Activated CD4-positive, CD25-positive, alpha-beta regulatory T cell treated with anti-CD3 and anti-CD28 coated beads, Interleukin-2, amount 50 U/mL, for 72 hours (primary cell): ENCODE measurements at places on chromosomes 12 and 14.

- no peak for DNase-seq
Measured at GRCh38 chr14:42729681-42730080, 1123.0 kb downstream of the LRFN5 start.

DNA sequence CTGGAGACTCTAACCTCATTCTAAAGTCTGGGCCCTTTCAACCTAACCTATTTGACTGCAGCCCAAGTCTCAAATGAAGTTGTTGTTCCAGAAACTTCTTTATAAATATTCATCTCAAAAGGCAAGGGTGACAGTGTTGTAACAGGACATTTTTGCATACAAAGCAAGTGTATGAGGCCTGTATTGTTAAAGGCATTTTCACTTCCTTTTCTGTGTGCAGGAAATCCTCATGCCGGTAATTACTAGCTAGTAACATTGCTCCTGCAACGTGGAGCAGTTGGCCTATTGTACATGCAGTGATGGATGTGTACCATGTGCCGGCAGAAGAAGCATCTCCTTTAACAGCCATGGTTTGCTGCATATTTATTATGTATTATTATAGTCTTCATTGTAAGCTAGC lies 156.5 kb upstream of the RMST start:
- no peak for DNase-seq

DNA sequence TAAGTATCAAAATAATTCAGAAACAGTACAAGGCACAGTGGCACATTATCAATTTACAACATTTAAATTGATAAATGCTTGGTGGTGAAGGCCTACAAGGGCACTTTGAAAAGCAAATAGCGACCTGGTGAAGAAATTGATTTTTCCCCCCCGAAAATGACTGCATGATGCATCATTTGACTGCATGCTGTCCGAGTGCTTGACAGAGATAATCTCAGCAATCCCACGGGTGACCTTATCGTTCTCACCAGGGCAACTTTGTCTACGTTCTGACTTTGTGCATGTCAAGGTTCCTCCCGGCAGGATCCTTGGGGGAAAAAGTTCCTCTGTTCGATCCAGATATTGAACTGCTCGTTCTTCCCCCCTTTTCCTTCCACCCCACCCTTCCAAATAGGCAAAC lies 384.8 kb downstream of the EGLN3 start:
- DNase-seq = no peak

- DNase-seq = no peak
Measured at GRCh38 chr12:42691991-42692557, 102.5 kb upstream of the PRICKLE1 start.

GRCh38 chr12:46390881-46391280 lies 18.3 kb upstream of the SLC38A2 start:
- no peak for DNase-seq

- no peak for DNase-seq
Measured at GRCh38 chr14:45094275-45094674, 10.4 kb downstream of the PRPF39 start.

DNA sequence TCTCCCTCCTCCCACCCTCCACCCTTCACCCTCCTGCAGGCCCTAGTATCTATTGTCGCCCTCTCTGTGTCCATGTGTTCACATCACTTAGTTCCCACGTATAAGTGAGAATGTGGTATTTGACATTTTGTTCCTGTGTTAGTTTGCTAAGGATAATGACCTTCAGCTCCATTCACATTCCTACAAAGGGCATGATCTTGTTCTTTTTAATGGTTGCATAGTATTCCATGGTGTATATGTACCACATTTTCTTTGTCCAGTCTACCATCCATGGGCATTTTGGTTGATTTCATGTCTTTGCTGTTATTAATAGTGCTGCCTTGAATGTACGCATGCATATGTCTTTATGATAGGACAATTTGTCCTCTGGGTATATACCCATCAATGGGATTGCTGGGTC lies 29.6 kb downstream of the C12orf71 start:
- no peak for DNase-seq

GRCh38 chr12:76266797-76267196 lies 81.4 kb downstream of the BBS10 start:
- no peak for DNase-seq

DNA sequence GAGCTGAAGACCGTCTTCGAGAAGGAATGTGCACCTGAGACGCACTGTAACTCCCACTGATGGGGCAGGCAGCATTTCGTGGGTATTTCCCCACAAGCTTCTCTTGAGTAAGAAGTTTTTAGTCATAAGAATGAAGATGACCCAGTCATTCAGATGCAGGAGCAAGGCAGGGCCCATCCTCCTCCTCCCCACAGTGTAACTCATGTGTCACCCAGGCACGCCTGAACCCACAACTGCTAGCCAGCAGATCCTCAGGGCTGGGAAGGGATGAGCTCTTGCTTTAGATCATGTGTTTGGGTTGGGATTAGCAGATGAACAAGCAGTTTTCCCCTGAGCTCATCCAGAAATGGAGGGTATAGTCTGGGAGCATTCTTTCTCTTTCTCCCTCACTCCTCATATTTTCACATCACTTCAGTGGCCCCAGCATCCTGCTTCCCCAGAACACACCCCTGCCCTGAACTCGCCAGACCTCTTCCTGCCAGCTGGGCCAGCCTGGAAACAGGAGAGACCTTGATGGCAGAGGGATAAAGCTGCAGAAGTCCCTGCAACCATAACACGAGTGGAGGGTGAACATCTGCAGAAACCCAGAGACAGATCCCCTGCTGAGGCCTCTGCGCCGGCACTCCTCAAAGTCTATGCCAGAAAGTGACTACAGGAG lies 73.3 kb downstream of the B4GALNT3 start:
- DNase-seq = no peak

DNA sequence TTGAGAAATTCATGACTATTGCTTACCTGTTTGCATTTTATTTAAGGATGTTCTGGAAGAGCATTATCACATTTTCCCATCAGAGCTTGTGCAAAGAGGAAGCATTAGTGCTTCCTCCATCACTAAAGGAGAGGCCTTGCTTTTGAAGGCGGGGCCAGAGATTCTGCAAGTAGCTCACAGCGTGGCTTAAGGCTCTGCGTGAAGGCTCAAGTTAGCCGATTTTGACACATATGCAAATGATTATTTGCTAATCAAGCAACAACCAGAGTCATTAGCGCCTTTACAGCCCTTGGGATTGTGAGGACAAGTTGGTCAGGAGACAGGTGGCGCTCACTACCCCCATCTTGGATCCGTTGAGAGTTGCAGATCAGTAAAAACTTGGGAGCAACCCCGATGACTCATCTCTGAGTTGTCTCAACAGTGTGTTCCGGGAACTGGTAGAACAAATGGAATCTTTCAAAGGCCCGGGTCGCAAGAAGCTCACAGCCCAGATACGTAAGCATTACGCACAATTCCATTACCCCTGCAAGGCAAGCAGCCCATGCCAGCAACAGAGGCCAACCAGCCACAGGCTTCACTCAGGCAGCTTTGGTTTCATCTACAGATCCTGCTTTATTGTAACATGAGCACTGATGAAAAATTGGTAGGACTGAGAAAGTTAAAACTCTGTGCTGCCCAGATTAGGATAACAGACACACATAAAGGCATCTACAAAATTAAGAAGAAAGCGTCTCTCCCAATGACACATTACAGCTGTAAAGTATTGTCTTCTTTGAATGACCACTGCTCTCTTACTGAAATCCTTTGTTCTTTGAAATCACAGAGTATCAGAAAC lies 34.9 kb upstream of the SPTSSA start:
- no peak for DNase-seq

DNA sequence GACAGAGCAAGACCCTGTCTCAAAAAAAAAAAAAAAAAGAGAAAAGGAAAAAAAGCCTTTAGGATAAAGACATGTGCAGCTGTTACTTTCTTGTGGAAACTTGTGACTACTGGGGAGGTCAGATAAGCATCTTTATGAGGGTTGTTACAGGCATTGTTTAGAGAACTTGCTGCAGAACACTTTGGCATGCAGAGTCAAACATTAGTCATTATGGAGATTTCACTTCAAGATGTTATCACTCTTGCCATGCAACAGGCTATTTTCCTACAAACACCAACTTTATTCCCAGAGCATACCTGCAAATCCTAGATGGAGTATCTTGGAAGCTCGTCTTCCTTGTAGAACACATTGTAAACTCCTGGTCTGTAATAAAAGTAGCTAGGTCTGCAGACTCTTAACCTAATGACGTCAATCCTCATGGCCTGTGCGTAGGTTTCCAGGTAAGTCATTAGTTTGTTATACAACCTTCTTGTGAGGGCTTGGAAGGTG lies 36.3 kb upstream of the WDR89 start:
- DNase-seq = no peak

DNA sequence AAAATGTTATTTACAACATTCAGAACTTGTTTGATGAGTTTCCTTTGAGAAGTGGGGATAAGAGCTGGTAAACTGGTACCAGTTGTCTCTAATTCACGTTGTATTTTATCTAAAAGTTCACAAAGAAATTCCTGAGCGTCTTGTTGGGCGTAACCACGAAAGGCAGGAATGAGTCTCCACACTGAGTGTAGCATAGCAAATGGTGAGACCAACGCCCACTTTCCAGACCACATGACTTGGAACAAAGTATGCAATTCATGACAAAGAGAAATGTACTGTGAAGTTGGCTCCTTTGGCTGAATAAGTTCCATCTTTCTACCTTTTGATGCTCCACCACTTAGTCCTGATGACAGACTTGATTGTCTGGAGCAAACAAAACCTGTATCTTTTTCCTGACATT lies 18.4 kb downstream of the USP44 start:
- no peak for DNase-seq

GRCh38 chr12:96769400-96769799 lies 137.7 kb upstream of the NEDD1 start:
- DNase-seq = no peak

DNA sequence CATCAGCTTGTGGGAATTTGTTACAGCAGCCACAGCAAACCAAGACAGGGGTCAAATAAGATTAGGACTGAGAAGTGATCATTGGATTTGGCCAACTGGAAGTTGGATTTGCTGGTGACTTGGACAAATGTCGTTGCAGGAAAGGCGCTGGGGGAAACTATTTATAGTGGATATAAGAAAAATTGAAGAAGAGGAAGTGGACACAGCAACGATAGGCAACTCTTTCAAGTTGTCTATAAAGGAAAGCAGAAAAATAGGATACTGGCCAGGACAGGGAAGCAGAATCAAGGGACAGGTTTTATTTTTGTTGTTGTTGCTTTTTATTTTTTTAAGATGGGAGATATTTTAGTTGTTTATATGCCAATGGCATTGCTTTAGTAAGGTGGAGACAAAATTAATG lies 56.2 kb upstream of the RTRAF start:
- DNase-seq = no peak

GRCh38 chr12:97404093-97404492 lies 58.5 kb upstream of the RMST start:
- no peak for DNase-seq

GRCh38 chr12:2979806-2980205 lies 20.6 kb downstream of the TEAD4 start:
- DNase-seq = no peak

- DNase-seq = no peak
Measured at GRCh38 chr14:79663453-79663852, 547.9 kb downstream of the DIO2 start.

- DNase-seq = no peak
Measured at GRCh38 chr12:93514853-93515252, 47.5 kb downstream of the MRPL42 start.

GRCh38 chr12:51522696-51523095 lies 68.3 kb upstream of the SCN8A start:
- DNase-seq = no peak

GRCh38 chr14:22888662-22889061 lies 5.6 kb downstream of the REM2 start:
- no peak for DNase-seq

- DNase-seq = no peak
Measured at GRCh38 chr12:123063535-123063934, 83.1 kb downstream of the ARL6IP4 start.

DNA sequence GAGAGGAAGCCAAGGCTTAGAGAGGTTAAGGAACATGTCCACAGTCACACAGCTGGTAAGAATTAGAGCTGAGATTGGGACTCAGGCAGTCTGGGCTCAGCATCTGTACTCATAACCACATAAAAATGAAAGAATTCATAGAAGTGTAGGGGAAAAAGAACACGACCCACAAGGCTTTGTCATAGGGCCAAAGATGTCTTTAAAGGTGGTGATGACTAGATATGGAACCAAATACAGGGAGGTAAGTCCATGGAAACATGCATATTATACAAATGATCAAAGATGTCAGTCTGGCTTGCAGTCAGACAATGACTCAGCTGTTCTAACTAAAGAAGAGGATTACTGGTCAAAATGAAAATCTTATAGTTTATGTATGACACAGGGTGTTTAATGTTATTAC lies 7.2 kb upstream of the SSPN start:
- no peak for DNase-seq

GRCh38 chr12:64730588-64730969 lies 28.6 kb downstream of the GNS start:
- DNase-seq = no peak

- DNase-seq = no peak
Measured at GRCh38 chr12:44015333-44015941, 179.6 kb downstream of the TMEM117 start.

DNA sequence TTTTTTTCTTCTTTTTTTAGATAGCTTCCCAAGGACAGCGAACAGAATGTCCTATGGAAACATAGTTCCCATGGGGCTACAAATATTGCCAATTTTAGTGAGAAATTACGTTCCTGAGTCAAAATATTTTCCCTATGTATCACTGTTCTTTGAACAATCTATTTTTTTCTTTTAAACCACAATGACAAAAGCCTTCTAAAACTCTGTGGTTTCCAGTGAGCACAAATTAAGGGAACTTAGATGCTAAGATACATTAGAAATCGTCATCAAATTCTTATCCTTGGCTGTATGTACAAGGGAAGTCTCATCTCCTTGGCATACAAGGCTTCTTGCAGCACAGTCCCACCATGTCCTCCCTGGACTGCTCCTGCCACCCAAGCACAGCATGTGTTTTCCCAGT lies 17.9 kb downstream of the CPM start:
- DNase-seq = no peak

- DNase-seq = peak; percentile 76
Measured at GRCh38 chr12:92145481-92145730, 240 bp downstream of the BTG1 start.

GRCh38 chr12:65614259-65614889 lies 209.9 kb upstream of the HMGA2 start:
- DNase-seq = no peak

GRCh38 chr12:90084018-90084417 lies 375.4 kb upstream of the ATP2B1 start:
- DNase-seq = no peak

- no peak for DNase-seq
Measured at GRCh38 chr12:52907092-52907810, 2.4 kb upstream of the KRT8 start.

DNA sequence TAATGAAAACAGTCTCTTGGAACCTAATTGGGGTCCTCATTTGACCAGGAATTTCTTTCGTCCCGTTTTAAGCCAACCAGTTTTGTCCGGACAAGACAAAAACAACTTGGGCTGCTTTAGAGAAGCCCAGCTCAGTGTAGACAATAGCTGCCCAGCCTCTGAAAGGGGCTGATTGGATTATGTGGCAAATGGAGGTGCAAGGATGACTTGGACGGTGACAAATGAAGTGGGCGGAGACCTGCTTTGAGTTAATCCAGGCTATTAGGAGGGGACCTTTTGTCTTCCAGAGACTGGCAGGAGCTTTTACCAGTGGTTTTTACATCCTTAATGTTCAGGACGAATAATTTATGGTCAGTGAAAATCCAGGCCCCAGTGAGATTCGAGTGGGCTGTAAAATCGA lies 4.8 kb downstream of the MEG3 start:
- no peak for DNase-seq

- no peak for DNase-seq
Measured at GRCh38 chr12:102421802-102422583, 58.4 kb downstream of the IGF1 start.
